ENCODE measurements at places on chromosomes 12 and 14.

GRCh38 chr14:97603201-97603600 is 806.0 kb downstream of the VRK1 start:
- no peak for DNase-seq

DNA sequence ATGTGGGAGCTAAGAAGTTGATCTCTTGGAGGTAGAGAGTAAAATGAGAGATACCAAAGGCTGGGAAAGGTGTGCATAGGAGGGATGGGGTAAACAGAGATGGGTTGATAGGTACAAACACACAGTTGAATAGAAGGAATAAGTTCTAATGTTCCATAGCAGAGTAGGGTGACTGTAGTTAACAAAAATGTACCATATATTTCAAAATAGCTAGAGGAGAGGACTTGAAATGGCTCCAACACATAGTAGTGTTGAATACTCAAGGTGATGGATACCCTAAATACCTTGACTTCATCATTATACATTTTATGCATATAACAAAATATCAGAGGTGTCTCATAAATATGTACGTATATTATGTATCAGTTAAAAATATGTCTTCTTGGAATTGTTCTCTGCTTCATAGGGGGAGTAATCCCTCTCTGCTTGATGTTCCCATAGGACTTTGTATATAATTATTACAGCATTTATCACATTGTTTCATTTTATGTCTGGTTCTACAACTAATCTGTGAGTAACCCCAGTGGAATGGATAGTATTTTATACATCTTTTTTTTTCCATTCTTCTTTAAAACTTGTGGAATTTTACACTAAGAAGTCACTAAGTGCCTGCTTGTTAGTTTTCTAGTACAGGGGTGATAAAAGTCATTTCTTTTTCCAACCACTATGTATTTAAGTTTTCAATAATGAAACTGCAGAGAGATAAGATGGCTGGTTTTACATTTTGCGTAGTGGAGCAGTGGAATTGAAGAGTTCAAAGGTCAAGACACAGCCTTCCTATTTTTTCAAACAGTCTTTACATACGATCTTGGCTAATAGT is 1940.0 kb upstream of the SEL1L start:
- DNase-seq: no peak

DNA sequence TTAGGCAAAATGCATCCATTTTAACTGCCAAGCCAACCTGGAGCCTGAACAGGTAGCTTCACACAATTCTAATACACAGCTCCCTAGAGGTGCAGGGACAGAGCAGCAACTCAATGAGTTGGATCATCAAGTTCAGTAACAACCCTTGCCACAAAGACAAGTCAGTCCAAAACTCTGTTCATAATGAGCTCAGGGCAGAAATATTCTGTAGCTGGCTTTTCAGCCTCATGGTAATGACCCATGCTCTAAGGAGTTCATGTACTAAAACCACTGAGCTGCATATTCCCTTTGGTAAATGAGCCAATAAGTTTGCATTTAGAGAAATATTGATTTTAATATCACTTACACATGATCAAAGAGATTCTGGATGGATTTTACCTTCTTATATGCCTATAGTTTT is 316.1 kb downstream of the SEC23A start:
- no peak for DNase-seq

- DNase-seq: no peak
Measured at GRCh38 chr12:94870511-94870910, 133.0 kb downstream of the NDUFA12 start.

DNA sequence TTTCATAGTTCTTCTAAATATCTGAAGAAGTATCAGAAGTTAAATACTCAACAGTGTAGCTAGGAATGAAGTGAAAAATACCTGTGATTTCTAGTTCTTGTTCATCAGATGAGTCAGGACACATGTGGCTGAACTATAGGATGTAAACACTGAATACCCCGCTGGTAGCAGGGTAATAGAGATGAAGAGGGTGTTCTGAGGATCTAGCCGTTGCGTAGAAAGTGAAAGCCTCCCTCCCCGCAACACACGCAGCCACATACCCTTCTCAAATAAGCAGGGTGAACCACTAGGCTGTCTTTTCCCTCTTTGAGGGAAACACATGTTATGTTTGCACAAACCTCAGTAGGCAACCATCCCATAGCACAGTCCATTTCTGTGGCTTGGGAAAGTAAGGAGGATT is 16.4 kb upstream of the RNASE12 start:
- no peak for DNase-seq

DNA sequence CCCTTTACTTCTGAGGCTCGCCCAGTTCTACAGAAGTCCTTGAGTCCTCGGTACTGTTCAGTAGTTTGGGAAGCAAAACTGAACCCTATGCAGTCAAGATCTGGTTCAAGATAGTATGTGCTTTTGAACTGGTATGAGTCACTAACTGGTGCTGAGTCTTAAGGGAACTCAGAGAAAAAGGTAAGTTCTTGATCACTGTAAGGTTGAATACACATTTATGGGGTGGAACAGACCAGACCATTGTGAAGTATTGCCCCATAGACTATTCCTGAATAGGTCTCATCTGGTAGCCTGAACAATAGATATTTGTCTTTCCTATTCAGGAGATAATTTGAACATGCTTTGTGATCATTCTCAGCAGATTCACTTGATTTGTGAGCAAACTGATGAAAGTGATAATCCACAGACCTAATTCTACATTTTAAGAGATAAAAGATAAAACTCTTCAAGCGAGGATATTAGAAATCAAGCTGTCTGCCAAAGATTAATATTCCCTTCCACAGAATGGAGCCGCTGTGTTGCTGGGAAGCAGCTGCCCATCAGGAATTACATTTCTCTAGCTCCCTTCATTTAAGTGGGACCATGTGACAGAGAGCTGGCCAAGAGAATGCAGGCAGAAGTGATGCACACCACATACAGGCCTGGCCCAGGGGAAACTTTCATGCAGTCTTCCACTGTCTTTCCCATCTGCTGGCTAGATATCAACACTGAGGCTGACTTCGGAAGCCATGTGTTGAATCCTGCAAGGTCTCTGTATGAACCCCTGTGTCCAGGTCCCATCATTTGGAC is 369.8 kb upstream of the GARIN6 start:
- no peak for DNase-seq

GRCh38 chr14:51006781-51007211 is 62.5 kb upstream of the PYGL start:
- peak; percentile 12 for DNase-seq
